A549 treated with RU486 at 1 μM for 4 hours (cell line): ENCODE measurements at places on chromosomes 6 and 20. TPM values are rescaled to one million over a fixed set of nuclear protein-coding genes. Genes with fewer than 3 reads are reported as not detected.

Gene TRAPPC3L
- total RNA-seq: not detected in 5 replicates

Gene FHL5
- not detected in 5 replicates for total RNA-seq

Gene XKR7
- 0.01 TPM in 1 of 5 replicates, not detected in the others for total RNA-seq

Gene ENPP3
- not detected in 5 replicates for total RNA-seq

Gene ERVFRD-1
- not detected in 5 replicates for total RNA-seq

Gene NMBR
- not detected in 5 replicates for total RNA-seq

Gene NHSL1
- 3.1 to 4.1 TPM (median 3.6 TPM) in 5 replicates for total RNA-seq

Gene COQ3
- total RNA-seq: 10.4 to 12.1 TPM (median 11.6 TPM) in 5 replicates

Gene SPDEF
- 1.4 to 2.7 TPM (median 2.2 TPM) in 5 replicates for total RNA-seq

Gene TPD52L1
- 43.8 to 50.6 TPM (median 47.9 TPM) in 5 replicates for total RNA-seq

Gene ZC2HC1B
- total RNA-seq: not detected in 5 replicates

Gene PIM1
- total RNA-seq: 12.1 to 24.2 TPM (median 20.4 TPM) in 5 replicates

Gene CBLN4
- not detected in 5 replicates for total RNA-seq

Gene IMPG1
- not detected in 5 replicates for total RNA-seq

Gene NKAIN2
- total RNA-seq: not detected in 5 replicates

Gene HLA-G
- total RNA-seq: 0.13 TPM in 1 of 5 replicates, not detected in the others

Gene PKIG
- total RNA-seq: 34.8 to 41.2 TPM (median 40.0 TPM) in 5 replicates

Gene TNF
- 0.10 to 0.19 TPM in 2 of 5 replicates, not detected in the others for total RNA-seq

Gene VNN1
- total RNA-seq: 0.06 to 0.13 TPM (median 0.07 TPM) in 5 replicates

Gene PSORS1C2
- total RNA-seq: not detected in 5 replicates

Gene ENPP5
- total RNA-seq: not detected in 5 replicates

Gene AARS2
- total RNA-seq: 5.1 to 7.7 TPM (median 6.4 TPM) in 5 replicates

Gene CCM2L
- 0.47 to 0.67 TPM (median 0.56 TPM) in 5 replicates for total RNA-seq

Gene LRRC73
- 0.95 to 1.5 TPM (median 1.4 TPM) in 5 replicates for total RNA-seq

Gene BPI
- total RNA-seq: not detected in 5 replicates

Gene AVP
- not detected in 5 replicates for total RNA-seq

Gene ADTRP
- 0.37 to 1.0 TPM (median 0.64 TPM) in 5 replicates for total RNA-seq

Gene COL10A1
- total RNA-seq: 0.06 TPM in 1 of 5 replicates, not detected in the others

Gene KCNK16
- not detected in 5 replicates for total RNA-seq

Gene RAB32
- 36.1 to 48.4 TPM (median 46.2 TPM) in 5 replicates for total RNA-seq

Gene TNXB
- total RNA-seq: 0.54 to 0.95 TPM (median 0.63 TPM) in 5 replicates

Gene C20orf204
- total RNA-seq: 0.30 to 0.54 TPM (median 0.35 TPM) in 5 replicates
